ENCODE measurements at places on chromosomes 6 and 20.

DNA sequence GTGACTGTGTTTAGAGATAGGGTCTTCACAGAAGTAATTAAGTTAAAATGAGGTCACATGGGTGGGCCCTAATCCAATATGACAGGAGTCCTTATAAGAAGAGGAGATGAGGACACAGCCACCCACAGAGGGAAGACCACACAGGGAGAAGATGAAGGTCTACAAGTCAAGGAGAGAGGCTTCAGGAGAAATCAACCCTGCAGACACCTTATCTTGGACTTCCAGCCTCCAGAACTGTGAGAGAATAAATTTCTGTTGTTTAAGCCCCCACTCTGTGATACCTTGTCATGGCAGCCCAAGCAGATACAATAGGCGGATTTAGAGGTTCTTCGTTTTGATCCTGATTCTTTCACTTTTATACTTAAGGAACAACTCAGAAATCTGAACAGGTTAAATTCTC, 63.5 kb upstream of the NEDD9 start:
- no peak for DNase-seq

DNA sequence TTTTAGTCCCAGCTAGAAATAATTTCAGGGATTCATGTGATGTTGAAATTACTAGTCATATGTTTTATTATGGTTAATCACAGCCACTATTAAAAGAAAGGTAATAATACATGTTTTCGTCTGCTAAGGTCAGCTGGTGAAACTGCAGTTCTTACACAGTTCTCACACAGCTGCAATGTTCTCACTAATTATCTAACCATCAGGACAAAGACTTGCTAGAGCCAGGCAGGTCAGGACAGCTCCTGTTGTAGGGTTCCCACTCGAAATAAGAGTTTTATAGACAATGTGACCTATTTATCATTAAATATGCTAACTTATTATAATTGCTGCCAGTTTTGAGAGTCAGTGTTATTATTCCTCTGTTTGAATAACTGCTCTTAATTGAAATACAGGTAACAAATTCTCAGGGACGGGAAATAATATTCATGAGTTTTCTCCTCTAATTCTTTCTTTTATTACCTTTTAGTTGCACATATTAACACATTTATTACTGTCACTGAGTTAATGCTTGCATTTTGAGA, 97.9 kb downstream of the GJA1 start:
- DNase-seq, result no peak

DNA sequence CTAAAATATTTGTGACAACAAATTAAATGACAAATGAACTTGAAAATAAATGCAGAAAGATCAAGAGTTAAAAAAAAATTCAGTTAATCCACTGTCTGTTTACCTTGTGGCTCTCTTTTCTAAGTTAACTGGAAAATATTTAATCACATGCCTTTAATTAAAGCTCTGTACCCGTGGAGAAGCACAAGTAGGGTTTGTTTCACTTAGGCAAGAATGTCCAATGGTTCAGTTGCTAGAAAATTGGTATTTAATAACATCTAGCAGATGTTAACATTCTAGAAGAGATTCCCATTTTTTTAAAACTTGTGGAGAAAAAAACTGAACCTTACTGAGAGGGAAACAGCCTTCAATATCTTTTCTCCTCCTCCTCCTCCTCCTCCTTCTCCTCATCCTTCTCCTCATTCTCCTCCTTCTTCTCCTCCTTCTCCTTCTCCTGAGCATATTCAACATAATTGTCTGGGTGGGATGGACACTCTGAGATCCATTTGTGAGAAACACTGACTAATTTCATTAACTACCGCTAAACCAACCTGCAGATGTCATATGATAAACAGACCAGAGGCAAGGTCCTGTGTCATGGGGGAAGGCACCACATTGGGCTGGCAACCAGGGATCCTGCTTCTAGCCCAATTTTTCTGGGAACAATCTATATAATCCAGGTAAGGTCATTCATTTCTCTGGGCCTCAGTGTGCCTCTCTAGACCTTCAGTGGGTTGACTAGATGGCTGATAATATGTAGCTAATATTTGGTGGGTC, 44.1 kb upstream of the AKIRIN2 start:
- no peak for DNase-seq

DNA sequence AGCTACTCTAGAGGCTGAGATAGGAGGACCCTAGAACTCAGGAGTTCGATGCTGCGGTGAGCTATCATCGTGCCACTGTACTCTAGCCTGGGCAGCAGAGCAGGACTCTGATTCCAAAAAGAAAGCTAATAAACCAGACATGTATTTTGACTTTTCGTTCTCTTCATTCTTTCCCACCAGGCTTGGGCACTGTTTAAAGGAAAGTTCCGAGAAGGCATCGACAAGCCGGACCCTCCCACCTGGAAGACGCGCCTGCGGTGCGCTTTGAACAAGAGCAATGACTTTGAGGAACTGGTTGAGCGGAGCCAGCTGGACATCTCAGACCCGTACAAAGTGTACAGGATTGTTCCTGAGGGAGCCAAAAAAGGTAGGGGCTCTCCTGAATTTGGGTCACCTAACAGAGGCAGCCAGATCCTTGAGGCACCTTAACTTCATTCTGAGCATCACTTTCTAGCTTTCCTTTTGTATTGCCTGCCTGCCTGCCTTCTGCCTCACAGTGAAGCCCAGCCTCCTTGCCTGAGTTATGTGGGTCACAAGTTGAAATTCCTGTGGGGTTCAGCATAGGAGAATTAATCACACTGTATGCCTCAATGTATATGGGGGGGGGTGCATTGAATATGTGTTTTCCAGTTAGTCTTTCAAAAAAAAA, 3.2 kb downstream of the IRF4 start:
- DNase-seq, result no peak

- DNase-seq, result no peak
Observed at GRCh38 chr6:157036245-157036711, 259.1 kb downstream of the ARID1B start.

DNA sequence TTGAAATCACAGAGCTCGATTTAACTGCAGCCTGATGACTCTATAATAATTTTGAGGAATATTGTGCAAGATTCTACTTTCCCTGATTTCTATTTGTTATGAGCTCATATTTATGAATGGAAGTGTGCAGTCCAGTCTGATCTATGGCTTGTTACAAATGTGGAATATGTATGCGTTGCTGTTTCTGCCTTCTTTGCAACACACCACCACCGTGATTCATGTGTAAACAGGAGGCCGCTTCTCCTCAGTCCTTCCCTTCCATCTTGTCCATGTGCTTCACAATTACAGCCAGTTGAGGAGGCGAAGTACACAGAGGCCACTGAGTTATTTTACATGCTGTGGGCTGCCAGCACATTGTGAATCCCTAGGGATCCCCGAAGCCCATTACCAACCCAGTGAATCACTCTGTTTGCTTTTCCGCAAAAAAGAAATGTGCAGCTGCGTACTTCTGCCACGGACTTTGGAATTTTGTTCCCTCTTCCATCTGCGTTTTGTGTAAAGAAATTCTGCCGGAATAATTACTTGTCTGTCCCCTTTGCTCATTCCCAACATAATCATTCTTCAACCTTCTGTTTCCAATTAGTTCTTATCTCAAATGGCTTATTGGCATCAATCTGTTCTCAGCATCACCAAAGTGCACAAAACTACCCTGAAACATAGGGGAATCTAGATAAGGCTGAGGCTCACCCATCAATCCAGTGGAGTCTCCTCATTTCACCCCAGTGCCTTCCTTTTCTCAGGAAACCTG, 551.6 kb upstream of the CITED2 start:
- no peak for DNase-seq

GRCh38 chr20:52291109-52291508, 99.5 kb upstream of the ZFP64 start:
- DNase-seq, result no peak

GRCh38 chr6:151247490-151247889, 7.7 kb downstream of the AKAP12 start:
- DNase-seq, result no peak

- DNase-seq, result no peak
Observed at GRCh38 chr6:43983632-43984031, 143.6 kb downstream of the MRPL14 start.

DNA sequence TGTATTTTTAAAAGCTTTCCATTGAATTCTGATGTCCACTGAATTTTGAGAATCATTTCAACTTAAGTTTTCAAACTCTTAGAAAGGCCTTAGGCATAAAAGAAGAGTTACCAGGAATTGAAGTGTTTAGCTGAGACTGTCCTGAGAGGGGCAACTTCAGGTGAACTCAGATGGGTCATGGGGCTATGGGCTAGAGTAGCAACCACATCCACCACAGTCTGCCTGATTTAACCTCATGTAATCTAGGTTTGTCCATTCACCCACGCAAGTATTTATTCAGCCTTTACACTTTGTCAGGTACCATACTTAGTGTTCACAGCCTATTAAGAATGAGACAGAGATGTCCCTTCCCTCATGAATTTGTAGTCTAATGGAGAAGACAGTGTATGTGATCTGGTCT, 501.0 kb downstream of the KIF16B start:
- no peak for DNase-seq

- no peak for DNase-seq
Observed at GRCh38 chr6:107730683-107731314, 93.3 kb downstream of the SCML4 start.

DNA sequence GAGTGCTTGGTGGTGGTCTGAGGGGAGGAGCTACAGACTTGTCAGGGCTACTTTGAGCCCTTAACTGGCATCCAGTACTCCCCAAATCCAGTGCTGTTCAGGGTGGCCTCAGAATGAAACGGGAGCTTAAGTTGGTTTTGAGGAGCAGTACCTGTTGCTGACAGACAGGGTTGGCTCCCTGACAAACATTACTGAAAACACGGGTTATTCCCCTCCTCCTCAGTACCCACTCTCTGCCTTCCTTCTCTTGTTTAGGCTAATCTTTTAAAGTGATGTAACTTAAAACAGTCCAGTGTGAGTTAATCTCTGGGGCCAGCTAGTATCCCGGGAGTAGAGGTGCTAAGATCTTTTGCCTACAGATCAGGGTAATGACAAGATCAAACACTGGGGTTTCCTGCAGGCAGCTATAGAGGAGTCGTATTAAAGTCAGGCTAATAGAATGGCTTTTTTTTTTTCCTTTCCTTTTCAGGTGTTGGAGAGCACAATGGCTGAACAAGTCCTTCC, 3.7 kb downstream of the TNFAIP3 start:
- no peak for DNase-seq

DNA sequence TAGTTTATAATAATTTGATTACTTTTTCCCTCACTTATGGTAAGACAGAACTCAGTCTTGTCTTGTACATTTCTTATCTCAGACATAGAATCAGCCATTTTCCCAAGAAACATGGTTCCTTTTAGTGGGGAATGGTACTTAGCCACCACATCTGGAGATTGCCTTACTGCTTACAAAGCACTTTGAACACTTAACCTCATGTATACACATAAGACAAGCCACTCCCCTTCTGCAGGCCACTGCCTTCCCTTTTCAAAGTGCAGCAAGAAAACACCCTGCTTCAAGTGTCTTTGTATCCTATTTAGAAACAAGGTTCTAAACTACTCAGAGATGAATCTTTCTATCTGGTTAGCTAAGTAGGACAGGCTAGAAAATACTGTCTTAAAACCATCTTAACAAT, 159.2 kb downstream of the UBE3D start:
- DNase-seq, result no peak

GRCh38 chr6:39885691-39886090, 48.6 kb downstream of the MOCS1 start:
- no peak for DNase-seq

DNA sequence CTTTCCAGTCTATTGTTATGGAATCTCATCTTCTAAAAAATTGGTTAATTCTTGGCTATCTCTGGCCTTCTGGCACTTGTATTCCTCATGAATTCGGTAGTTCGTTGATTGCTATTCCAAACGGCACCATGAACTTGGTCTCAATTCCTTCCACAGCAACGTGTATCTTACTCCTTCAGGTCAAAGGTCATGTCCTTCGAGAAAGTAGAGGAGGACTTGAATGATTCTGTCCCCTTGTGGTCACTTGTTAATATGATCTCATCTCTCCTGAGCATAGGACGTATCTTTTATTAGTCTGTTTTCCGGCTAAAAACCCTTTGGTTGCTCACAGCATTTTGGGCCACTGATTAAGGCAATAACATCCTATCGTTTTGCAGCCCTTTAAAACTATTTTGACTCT, 9.4 kb downstream of the TLDC2 start:
- no peak for DNase-seq

GRCh38 chr20:8798505-8798904, 270.4 kb upstream of the PLCB4 start:
- DNase-seq, result no peak

DNA sequence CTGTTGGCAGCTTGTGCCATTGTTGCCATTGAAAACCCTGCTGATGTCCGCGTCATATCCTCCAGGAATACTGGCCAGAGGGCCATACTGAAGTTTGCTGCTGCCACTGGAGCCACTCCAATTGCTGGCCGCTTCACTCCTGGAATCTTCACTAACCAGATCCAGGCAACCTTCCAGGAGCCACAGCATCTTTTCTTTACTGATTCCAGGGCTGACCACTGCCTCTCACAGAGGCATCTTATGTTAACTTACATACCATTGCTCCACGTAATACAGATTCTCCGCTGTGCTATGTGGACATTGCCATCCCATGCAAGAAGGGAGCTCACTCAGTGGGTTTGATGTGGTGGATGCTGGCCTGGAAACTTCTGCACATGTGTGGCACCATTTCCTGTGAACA, 221.8 kb upstream of the FAM83B start:
- no peak for DNase-seq

- no peak for DNase-seq
Observed at GRCh38 chr6:39321761-39322160, 741 bp downstream of the KCNK16 start.

- DNase-seq, result no peak
Observed at GRCh38 chr6:41073968-41074691, 1.4 kb downstream of the NFYA start.

GRCh38 chr6:141594874-141595273, 537.9 kb upstream of the GJE1 start:
- no peak for DNase-seq

GRCh38 chr6:104409913-104410312, 449.8 kb downstream of the HACE1 start:
- no peak for DNase-seq

GRCh38 chr20:21309678-21310467, 6.7 kb downstream of the XRN2 start:
- DNase-seq, result no peak

GRCh38 chr6:5909721-5910120, 97.0 kb downstream of the NRN1 start:
- no peak for DNase-seq

DNA sequence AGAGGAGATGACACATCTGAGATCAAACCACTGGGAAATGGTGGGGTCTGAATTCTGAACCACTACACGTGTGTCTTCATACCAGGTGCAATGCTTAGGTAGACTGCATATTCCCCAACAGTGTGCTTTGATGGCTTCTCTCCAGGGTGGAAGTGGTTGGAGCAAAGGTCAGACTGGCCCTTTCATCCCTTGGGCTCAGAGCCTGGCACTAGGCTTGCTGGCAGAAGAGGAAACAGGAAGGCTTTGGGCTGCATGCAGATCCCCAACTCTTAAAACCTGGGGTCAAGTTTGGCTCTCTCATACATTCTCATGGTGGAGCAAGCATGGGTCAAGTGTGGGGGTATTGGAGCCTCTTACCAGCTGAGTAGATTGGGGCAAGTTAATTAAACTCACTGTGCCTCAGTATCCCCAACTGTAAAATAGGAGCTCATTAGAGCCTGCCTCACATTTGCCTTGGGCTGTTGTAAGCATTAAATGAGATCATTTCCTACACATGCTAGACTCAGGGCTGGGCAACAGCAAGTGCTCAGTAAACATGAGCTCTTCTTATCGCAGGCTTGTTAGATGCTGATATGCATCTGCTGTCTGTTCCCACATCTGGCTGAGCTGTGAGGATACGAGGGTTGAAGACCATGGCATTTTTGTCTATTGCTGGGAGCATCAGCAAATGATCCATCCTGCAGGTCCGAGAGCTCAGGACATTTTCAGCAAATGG, 51.6 kb upstream of the FAM83D start:
- no peak for DNase-seq

GRCh38 chr6:48135323-48136084, 24.5 kb upstream of the PTCHD4 start:
- DNase-seq, result no peak

Measured in stimulated activated CD4-positive, alpha-beta T cell treated with anti-CD3 and anti-CD28 coated beads, Interleukin-1b, Interleukin-23, amount 100 ng/mL, for 1 hour (primary cell).